ENCODE measurements at places on chromosomes 16 and 17.

DNA sequence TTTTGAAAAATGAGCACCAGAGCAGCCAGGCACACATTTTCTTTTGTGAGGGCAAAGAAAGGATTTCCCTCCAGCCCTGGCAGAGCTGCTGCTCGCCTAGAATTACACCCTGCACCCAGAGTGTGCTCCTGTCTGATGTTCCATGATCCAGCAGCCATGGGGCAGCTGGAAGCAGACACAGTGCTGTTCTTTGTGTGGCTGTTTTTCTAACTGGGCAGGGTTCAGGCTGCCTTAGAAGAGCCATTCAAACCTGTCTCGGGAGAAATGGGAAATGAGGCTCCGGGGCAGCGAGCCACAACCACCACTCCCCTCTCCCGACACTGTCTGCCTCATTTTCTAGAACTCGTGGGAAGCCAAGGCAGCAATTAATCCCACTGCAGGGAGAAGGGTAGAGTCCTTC is 28.9 kb downstream of the LITAF start:
- no peak for DNase-seq

- no peak for DNase-seq
These were observed 11.1 kb downstream of the ZNF385C start for GRCh38 chr17:42087042-42087701.

DNA sequence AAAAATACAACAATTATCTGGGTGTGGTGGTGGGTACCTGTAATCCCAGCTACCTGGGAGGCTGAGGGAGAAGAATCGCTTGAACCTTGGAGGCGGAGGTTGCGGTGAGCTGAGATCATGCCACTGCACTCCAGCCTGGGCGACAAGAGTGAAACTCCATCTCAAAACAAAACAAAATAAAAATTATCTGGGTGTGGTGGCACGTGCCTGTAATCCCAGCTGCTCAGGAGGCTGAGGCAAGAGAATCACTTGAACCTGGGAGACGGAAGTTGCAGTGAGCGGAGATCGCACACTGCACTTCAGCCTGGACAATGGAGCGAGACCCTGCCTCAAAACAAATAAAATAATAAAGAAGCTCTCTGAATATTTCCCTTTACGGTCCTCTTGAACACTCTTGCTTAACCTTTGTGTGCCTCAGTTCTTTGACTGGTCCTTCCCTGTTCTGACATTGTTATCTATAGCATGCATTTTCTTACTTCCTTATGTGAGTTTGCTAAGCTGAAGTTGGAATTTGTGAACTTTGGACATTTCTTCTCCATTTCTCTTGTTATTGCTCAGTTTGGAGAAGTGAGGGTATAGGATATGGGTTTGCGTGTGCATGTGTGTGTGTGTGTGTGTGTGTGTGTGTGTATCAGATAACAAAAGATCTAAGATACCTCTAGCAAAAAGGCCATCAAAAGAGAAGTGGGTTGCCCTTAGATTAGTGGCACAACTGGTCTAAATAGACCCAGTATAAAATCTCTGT is 29.7 kb upstream of the WSB1 start:
- DNase-seq: no peak

GRCh38 chr17:39738568-39738901 is 797 bp downstream of the GRB7 start:
- no peak for DNase-seq

DNA sequence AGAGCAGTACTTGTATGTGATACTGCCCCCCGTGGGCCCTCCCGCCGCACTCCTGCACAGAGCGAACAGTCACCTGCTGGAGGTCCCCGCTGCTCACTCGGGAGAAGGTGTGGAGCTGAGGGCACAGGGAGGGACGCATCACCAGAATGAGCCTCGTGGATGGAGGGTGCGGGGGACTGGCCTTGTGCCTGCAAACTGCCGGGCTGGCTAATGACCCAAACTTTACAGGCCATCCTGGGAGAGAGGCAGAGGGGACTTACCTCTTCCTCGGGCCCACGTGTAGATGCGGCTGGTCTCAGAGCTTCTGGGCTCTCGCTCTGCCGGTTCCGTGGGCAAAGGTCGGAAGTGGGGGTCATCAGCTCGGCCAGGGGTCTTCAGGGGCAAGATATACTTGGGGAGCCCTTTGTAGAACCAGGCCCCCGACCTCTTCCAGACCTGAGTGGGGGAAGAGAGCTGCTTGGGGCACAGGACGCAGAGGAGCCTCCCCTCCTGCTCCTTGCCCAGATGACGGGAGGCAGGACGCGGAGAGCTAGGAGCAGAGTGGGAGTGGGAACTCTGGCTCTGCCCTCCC is 65.5 kb upstream of the DOC2B start:
- no peak for DNase-seq

DNA sequence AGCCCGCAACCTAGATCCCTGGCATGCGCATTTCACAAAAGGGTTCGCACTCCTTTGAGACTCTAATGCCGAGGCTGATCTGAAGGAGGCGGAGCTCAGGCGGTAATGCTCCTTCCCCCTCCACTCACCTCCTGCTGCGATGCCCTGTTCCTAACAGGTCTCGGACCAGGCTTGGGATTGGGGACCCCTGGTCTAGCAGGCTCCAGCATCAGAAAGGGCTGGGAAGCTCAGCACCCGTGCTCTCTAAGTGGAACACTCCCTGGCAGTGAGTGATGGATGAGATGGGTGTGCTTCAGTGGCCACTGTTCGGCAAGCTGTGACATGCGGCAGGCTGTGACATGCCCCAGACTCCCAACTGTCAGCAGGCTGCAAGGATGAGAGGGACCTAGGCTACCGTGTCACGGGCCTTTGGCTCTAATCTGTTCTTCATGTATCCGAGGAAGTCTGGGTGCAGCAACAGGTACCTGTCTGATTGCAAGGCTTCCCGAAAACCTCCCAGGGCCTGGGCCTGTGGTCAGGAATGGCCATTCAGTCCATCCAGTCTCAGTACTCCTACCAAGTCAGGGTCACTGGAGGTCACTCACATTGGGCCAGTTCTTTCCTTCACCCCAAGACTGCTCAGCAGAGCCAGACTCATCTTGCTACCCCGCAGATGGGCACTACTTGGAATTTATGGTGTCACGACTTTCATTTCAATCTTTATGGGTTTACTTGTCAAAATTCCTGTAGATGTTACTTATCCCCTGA is 1.3 kb upstream of the ST6GALNAC2 start:
- no peak for DNase-seq

DNA sequence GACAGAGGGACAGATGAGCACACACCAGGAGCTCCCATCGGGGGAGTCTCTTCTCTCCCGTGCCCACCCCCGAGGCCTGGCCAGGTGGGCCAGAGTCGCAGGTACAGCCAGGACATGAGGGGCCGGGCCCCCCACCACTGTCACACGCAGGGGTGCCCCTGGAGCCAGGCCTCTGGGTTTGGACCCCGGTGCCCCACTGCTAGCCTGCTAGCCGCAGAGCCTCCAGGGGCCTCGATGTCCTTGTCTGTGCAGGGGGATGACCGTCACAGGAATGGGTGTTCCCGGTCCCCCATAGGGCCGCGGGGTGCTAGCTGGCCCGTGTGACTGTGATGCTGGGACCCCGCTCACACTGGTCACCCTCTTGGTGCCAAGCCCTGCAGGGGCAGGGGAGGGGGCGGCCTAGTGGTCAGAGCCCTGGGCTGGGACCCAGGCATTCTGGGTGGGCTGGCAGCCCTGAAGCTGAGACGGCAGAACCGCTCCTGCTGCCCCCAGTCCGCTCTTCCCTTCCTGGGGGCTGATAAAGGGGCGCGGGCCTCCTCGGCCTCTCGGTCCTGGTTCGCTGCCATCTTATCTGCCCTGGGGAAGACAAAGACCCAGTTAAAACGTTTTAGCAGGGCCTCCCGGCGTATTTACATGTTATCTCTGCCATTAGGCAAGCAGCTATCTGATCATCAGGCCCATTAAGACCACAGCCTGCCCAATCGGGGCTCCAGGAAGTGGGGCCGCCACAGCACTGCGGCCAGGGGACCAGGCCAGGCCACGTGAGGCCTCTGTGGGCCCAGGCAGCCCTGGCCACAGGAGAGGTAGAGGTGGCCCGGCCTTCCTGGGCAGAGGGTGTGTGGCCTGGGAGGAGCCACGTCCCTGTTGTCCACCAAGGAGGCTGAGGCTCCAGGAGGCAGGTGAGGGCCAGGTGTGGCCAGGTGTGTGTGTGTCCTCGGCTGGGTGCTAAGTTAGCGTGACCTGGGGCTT is 57.2 kb upstream of the ZC3H18 start:
- no peak for DNase-seq

DNA sequence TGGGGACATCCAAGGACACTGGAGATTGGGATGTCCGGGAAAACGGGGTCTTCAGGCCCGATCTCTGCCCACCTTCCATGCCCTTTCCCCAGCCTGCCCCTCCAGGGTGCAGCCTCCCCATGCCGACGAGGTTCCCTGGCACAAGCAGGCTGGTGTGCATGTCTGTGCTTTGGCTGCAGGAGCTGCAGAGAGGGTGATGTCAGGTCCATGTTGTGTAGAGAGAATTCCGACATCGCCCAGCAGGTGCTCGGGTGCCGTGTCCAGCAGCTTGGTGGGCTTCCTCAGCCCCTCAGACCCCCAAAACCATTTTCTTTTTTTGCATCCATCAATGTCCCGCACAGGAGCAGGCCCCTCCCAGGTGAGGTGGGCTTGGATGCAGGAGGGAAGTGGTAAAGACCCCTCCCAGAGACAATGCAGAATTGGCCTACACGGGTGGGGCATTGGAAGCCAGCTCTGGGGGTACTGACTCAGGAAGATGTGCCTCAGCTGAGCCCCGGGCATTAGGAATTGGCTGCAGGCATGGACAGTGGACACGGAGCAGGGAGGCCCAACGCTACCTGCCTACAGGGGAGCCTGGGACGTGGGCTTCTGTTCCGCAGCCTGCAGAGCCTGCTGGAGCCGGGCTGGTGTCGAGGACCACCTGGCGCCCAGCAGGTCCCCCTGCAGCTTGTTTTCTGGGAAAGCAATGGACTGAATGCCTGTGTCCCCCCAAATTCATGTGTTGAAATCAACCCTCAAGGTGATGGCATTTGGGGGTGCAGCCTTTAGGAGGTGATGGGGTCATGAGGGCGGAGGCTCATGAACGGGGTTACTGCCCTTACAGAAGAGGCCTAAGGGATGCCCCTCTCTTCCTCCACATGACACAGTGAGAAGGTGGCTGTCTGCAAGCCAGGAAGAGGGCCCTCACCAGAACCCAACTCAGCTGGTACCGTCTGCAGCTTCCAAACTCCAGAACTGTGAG is 97.5 kb downstream of the METRNL start:
- DNase-seq: no peak

- no peak for DNase-seq
These were observed 176.6 kb downstream of the RAB11FIP4 start for GRCh38 chr17:31568121-31568520.

DNA sequence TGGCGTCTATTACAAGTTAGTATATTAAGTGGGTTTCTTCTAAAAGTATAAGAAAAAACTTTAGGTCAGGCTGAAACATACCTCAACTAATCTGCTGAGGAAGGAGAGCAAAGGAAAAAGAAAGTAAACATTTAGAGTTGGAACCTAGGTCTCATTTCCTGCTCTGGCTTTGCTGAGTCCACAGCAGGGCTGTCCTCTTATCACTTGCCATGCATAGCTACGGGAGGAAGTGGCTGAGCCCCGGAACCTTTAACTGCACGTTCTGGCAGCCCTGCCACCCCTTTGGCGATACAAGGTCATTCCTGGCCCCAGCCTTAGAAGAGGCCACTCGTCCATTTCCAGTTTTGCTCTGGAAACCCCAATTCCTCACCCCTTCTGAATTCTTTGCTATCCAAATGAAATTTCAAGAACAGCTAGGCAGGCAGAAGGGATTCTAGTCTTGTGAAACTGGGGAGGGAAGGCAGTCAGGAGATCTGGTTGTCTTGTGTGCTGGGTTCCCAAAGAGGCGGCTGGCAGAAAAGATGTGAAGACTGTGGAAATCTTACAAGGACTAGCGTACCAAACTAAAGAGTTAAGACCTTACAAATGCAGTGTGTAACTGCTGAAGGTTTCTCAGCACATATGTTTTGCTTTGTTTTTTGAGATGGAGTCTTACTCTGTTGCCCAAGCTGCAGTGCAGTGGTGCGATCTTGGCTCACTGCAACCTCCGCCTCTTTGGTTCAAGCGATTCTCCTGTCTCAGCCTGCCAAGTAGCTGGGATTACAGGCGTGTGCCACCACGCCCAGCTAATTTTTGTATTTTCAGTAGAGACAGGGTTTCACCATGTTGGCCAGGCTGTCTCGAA is 19.1 kb downstream of the WIPI1 start:
- DNase-seq: no peak

- no peak for DNase-seq
These were observed 72.2 kb upstream of the BRD7 start for GRCh38 chr16:50440991-50441390.

DNA sequence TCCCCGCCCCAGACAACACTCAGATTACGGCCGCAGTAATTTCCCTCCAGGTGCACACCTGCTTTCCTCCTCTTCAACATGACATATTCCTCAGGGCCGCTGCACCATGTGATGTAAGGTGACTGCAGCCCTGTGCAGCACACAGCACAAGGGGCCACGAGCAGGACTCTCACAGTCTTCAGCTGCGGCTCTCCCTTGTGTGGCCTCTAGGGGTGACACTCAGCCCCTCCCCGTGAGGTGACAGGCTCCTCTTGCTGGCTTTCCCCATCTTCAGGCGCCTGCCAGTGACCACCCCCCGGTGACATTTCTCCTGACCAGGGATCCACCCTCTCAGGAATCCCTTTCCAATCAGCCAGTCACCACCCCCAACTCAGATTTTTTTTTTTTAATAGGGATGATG is 31.3 kb upstream of the ABCC3 start:
- DNase-seq: no peak

GRCh38 chr17:74715144-74715543 is 2.4 kb upstream of the CD300LF start:
- DNase-seq: no peak

DNA sequence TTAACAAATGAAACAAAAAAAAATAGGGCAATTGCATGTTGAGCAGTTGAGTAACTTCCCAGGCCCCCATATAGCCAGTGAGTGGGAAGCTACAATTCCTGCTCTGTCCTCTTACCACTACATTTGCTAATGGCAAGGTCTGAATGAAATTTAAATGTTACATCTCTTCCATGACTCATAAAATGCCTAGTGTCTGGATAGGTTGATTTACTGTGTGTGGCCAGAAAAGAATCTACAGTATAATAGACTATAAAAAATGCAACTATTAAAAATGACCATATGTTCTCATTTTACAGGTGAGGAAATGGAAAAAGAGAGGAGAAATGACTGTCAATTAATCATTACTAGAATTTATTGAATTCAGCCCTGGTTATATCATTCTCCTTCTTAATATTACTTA is 1199.3 kb downstream of the CDH11 start:
- DNase-seq: no peak

DNA sequence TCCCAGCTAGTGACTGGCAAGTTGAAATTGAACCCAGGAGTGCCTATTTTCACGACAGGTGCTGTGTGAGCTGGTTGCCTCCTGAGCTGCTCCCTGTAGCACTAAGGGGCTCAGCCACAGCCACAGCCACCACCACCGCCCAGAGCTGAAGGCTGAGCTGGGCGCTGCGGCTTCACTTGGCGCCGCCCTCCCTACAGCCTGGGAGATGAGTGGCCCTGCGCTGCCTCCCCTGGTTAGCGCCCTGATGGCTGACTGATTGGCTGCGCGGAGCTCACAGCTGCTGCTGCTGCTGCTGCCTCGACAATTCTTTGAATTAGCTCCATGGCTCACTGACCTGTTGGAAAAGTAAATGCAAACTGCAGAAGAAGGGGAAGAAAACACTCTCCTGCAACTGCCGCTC is 91.8 kb upstream of the TMEM132E start:
- DNase-seq: no peak

GRCh38 chr16:29824589-29825144 is 4.4 kb downstream of the MVP start:
- DNase-seq: no peak

GRCh38 chr17:27239046-27239445 is 54.9 kb upstream of the WSB1 start:
- DNase-seq: no peak
